ENCODE measurements at places on chromosomes 11 and 22.

DNA sequence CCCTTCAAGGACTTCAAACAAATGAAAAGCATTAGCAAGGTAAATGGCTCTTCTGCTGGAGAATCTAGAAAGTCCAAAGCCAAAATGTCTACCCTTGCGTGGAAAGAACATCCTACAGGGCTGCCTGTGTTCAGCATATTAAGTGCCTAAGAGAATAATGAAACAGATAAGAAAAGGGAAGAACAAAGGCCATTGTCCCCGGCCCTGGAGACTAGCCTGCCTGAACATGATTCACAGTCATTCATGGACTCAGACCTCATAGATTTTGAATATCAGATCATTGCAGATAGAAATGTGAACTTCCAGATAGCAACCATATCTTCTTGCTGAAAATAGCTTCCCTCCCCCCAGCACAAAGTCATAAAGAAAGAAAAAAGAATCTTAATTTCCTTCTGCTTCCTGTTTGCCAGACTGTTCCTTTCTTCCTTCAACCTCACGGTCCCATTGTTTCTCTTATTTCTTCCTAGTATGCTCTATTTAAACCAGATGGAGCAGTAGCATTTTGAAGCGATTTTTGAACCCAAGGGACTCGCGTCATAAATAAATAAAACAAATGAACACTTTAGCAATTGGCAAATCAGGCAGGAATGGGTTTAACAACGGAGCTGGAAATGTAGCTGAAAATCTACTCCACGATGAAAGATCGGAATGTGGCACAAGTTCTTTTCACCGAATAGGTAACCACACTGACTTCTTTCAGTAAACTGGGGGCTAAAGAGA lies 408.2 kb upstream of the CCDC90B start:
- DNase-seq, result no peak

- no peak for DNase-seq
Observed at GRCh38 chr22:39624501-39624821, 53.9 kb downstream of the CACNA1I start.

DNA sequence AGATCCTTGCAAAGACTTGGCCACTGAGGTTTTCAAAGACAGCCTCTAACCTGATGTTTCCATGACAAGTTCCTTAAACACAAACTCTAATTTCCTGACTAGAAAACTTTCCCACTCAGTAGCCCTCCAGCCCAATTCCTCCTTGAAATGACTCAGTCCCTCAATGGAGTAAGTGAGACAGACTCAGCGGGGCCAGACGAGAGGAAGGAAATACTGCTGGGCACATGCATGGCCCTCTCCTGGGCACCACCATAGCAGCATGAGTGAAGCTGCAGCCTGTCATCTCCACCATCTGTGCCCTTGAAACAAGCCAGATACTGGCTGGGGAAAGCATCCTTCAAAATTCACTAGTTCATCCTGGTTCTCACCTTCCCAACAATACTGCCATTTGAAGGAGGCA lies 76.2 kb upstream of the GDPD4 start:
- DNase-seq, result no peak

- no peak for DNase-seq
Observed at GRCh38 chr22:49704345-49705215, 123.1 kb downstream of the BRD1 start.

DNA sequence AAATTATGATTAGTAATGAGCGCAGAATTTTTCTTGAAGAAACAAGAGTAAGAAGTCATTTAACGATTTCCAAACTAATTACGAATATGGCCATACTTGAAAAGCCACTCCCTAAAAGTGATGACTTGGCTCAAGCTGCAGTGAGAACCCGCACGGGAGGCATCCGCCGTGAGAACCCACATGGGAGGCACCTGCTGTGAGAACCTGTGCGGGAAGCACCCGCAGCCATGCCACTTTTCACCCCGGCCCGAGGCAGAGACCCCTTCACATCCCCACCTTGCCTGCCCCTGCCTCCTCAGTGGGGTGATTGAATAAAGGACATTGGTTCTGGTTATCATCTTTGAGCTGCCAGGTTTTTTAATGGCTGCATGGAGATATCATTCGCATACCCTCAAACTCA lies 89.7 kb downstream of the BRD1 start:
- DNase-seq, result no peak

- DNase-seq, result no peak
Observed at GRCh38 chr22:23269441-23270211, 89.3 kb downstream of the BCR start.

DNA sequence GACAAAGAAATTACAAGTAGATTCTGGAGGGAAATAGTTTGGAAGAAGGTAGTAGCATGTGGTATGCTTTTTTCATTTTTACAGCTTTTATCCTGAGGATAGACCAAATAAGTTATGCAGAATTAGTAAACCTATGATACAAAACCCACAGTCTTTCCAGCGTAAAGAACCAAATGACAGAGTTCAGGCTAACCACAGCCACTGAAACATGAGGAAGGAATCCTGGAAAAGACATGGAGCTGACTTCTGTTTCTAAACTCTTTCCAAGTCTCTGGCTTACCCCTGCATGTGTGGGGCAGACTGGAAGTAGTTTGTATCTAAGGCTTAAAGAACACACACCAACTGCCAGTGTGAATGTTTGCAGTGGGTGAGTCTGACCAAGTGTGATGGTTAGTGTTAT lies 258.4 kb upstream of the TENM4 start:
- no peak for DNase-seq

DNA sequence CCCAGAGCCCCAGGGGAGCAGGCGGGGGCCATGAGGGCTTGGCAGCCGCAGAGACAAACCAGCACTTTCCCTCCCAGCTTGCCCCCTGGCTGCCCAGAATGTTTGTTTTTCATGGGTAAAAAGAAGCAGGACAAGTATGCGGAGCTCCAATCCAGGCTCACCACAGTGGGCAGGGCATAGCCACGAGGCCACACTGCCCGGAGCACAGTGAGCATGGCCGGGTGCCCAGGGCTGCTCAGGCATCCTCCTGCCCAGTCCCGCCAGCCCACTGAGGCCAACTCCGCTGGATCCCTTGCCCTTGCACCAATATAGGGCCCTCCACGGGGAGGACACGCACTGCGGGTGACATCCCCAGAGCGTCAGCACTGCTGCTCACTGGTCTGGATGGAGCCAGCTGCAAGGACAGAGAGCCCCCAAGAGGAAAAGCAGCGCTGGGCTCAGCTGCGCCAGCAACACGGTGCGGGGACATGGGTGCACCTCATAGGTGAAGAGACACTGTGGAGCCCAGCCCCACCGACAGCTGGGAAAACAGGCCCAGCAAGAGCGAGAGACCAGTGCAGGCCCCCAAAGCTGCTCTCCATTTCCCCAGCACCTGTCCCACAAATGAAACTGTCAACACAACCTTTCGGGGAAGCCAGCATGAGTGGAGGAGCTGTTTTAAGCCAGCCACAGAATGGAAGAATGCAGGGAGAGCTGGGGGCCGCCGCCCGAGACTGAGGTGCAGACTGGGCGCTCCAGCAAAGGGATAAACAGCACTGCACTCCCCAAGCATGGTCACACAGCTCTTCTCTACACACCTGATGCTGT lies 24.8 kb downstream of the ARVCF start:
- no peak for DNase-seq

- DNase-seq, result peak; percentile 74
Observed at GRCh38 chr11:8354622-8355415, 91.1 kb upstream of the LMO1 start.

DNA sequence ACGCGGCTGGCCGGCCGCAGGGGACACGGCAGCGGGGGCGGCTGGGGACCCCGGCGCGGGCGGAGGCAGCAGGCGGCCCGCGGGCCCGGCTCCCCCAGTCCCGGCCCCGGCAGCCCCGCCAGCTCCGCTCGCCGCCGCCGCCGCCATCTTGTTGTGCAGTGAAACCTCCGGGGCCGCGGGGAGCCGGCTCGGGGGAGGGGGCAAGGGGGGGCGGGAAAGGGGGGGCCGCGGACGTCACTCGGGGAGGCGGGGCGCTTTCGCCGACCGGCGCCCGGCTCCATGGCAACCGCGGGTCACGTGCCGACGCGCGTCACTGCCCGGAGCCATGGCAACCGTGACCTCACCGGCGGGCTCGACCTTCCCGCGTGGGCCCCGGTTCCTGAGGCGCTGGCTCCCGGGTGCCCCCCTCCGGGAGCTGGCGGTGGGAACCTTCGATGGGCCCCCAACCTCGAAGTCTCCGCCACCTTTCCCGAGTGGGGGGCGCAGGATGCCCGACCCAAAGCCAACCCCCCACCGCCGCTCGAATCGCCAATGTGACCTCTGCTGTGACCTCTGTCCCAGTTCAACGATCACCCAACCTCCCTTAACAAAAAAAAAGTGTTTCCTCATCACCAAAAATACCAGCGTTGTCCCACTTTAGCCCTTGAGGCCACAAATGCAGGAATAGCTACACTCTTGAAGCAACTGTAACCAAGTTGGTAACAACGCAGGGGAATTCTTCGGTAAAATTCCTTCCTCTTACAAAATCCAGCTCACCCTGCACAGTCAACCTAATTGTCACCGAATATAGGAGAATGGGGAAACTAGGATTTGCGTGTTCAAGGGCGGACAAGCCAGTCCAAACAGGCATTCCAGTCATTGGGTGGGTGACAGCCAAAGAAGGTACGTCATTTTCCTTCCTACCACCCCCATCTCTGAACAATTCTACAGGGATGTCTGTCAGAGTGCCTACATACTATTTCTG lies at the start of gene SIK3:
Gene SIK3, minus strand, starts transcription at position 160 of the 964 bp plus-strand sequence. Its CDS starts 13 bp downstream, at position 147.
- peak; percentile 87 for DNase-seq

- DNase-seq, result no peak
Observed at GRCh38 chr11:7306900-7307299, 55.2 kb downstream of the SYT9 start.

DNA sequence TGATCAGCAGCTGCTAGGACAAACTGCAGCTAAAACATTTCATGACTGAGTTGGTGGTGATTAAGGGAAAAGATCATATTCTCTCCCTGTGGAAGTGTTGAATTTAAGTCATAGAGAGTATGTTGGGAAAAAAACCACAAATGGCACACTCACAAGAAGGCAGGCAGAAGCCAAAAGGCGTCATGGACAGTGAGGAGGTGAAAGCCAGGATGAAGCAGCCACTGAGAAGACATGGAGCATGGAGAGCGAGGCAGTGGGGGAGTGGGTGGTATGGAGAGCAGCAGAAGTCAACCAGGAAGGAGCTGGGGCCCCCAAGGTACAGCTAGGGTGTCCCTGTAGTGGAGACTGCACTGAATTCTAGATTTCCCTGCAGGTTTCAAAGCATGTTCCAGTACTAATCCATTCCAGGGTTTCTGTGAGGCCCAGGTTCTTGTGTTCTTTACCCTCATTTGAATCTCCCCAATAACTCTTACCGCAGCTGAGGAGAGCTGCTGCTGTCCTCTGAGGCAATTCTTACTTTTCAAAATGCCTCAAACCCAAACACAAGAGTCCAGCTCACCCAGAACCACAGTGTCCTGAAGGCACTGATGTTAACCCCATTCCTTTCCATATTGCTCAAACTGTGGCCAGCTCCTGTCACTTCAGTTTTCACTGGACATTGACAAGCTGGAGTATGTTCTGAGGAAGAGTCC lies 191.8 kb upstream of the E2F8 start:
- DNase-seq, result peak; percentile 53

DNA sequence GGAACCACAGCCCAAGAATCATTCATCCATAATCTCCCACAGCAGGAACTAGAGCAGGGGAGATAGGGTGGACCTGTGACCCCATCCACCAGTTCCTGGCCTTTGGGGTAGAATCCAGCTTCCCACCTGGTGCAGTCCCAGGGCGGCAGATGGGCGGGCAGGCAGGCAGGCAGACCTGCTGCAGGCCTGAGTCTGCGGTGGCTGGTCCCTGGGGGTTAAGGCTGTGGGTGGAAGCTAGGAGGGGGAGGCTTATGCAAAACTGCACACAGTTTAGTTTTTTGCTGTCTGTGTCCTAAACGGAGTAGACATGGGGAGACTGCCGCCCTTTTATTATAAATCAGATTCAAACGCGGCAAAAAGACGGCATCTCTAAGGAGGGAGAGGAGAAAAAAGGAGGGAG lies 4.5 kb upstream of the NEFH start:
- DNase-seq, result peak; percentile 26

DNA sequence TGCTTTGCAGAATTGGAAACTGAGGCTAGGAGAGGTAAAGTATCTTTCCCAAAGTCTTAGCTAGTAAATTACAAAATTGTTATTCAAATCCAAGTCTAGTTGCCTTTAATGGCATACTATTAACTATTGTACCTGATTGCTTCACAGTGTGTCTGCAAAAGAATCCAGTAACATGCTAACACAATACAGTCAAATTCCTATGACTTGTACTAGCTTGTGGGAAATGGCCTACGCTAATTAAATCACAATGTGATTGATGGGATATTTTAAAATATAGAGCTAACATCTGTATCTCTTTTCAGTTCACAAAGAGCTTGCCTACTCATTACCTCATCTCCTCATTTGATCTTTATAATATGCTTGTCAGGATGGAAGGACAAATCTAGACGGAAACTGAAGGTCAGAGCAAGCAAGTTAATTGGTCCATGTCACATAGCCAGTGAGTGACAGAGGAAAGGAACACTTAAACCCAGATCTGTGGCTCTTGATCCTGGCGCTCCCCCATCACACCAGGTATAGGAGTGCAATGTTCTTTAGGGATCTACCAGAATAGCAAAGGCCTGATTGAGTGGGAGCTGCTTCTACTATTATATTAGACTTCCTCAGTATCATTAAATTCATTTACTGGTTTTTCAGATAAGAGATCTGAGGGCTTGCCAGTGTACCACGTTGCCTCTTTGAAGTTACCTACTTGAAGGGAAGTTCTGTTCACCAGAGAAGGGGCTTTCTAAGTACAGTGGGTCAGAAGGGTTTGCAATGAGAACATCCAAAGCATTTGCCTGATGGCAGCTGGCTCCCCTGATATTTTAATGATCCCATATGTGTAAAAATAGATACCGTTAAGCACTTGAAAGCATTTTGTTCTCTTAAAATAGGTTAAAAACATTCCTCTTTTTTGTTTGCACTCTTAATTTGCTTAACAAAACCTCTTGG lies 213.6 kb upstream of the SESN3 start:
- DNase-seq, result no peak

GRCh38 chr11:120338107-120338933 lies 2.1 kb downstream of the ARHGEF12 start:
- DNase-seq, result no peak

DNA sequence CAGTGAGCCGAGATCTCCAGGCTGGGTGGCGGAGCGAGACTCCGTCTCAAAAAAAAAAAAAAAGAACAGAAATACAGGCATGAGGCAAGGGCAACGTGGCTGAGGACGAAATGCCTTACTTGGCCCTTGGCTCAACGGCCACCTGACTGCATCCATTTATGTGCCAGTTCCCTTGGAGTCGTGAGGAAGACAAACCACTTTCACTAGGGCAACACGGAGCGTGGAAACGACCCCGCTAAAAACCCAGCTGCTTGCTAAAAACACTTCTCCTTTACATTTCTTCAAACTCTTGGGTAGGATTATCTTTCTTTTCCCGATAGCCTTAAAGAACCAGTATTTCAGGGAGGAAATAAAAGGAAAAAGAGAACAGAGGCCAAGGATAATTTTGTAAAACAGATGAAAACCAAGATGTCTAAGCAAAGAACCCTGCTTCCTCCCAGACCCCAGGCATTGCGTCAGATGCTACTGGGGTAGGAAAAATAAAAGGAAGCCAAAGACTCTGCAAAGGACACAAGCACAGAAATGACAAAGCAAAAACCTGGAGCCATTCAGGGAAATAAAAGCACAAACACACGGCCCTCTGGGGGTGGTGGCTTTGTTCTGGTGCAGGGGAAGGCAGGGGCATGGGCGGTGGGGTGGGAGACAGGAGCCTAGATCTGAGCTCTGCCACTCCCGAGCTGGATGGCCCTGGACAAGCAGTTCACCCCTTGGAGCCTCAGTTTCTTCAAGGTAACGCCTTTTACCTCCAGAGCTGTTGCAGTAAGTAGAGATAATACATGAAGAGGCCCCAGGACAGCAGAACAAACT lies 37.0 kb downstream of the PC start:
- no peak for DNase-seq

All from NCI-H2107 (cell line).